ENCODE measurements at places on chromosomes 12 and 14. TPM values are rescaled to one million over a fixed set of nuclear protein-coding genes. Genes with fewer than 3 reads are reported as not detected.

The LRP1 gene
- total RNA-seq, result 198 TPM

- no peak for DNase-seq
- no peak overlapping the region for H3K27ac ChIP-seq
- H3K27me3 ChIP-seq, result no peaks in the 10 kb centered on the region
- no peak overlapping the region for H3K4me3 ChIP-seq
Observed at GRCh38 chr12:62995097-62995496, 60.1 kb upstream of the PPM1H start.

- no peak for DNase-seq
- H3K27ac ChIP-seq, result no peak overlapping the region
- H3K4me1 ChIP-seq, result no peaks in the 10 kb centered on the region
- no peaks in the 10 kb centered on the region for H3K36me3 ChIP-seq
Observed at GRCh38 chr12:25186788-25187402, 8.1 kb downstream of the DNAI7 start.

GRCh38 chr14:36515105-36515593 lies 4.9 kb downstream of the NKX2-1 start:
- no peak overlapping the region for H3K27ac ChIP-seq
- no peak for DNase-seq
- no peak overlapping the region for H3K4me3 ChIP-seq
- no peaks in the 10 kb centered on the region for H3K36me3 ChIP-seq
- peaks cover 10% of the 10 kb centered on the region for H3K4me1 ChIP-seq

GRCh38 chr12:47219243-47219642 lies 139.5 kb upstream of the AMIGO2 start:
- H3K36me3 ChIP-seq, result no peaks in the 10 kb centered on the region
- no peak for DNase-seq

DNA sequence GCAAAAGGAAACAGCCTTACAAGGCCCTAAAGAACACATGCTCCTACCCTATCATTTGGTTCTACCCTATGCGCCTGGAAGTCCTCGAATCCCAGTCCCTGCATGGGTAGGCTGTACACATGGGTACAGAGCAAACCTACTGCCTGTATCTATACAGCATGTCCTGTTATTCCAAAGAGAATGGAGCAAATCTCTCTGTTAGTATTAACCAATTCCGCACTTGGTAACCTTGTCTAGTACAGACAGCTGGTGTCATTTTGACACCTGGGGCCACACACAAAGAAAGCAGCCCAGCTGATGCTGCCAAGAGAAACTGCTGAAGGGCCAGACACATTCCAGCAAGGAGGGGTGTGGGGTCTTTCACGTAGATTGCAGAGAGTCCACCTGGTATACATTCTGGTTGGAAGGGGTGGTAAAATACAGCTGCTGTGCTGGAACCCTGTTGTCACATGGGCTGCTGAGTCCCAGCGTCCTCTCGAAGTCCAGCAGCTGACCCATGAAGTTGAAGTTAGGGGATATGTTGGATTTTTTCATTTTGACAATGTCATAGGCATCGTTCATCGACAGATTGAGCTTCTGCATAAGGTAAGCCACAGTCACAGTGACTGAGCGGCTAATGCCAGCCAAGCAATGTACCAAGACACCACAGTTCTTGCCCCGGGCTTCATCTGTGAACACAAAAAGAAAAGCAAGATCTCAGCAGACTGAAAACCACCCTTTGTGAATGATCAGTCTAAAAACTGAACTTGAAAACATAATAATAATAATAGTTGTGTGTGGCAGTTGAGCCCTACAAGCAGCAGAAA lies 3.2 kb downstream of the DUSP6 start:
- DNase-seq, result no peak
- peak overlapping the region; percentile 70 for H3K4me3 ChIP-seq
- H3K27me3 ChIP-seq, result no peaks in the 10 kb centered on the region
- no peaks in the 10 kb centered on the region for H3K4me1 ChIP-seq
- H3K36me3 ChIP-seq, result no peaks in the 10 kb centered on the region
